Pulmonary artery endothelial cell (primary cell): ENCODE measurements at places on chromosomes 3 and 15. TPM values are rescaled to one million over a fixed set of nuclear protein-coding genes. Genes with fewer than 3 reads are reported as not detected.

The WHAMM gene
- 3.2 and 5.8 TPM in 2 replicates for total RNA-seq

The SCG3 gene
- not detected in 2 replicates for total RNA-seq

The FMN1 gene
- total RNA-seq = under 0.01 and 0.04 TPM in 2 replicates

The ZIC1 gene
- 2.1 and 6.9 TPM in 2 replicates for total RNA-seq

The CHDH gene
- 0.07 and 0.25 TPM in 2 replicates for total RNA-seq

The KY gene
- total RNA-seq = not detected in 2 replicates

The RYR3 gene
- total RNA-seq = under 0.01 TPM in 2 replicates

The HYAL3 gene
- 9.6 and 10.3 TPM in 2 replicates for total RNA-seq

The NMB gene
- total RNA-seq = 4.9 and 7.3 TPM in 2 replicates

The AMT gene
- 0.33 and 0.53 TPM in 2 replicates for total RNA-seq

The CLRN1 gene
- total RNA-seq = not detected in 2 replicates

The ZNF385D gene
- 0.79 and 1.2 TPM in 2 replicates for total RNA-seq

The CLN6 gene
- total RNA-seq = 13.2 and 16.6 TPM in 2 replicates

The NUP210 gene
- 0.11 and 1.1 TPM in 2 replicates for total RNA-seq

The RTP1 gene
- total RNA-seq = not detected in 2 replicates

The MEIS2 gene
- 53.1 and 106 TPM in 2 replicates for total RNA-seq

The ZDHHC3 gene
- 59.2 and 67.4 TPM in 2 replicates for total RNA-seq
